ENCODE measurements at places on chromosomes 11 and 22.

DNA sequence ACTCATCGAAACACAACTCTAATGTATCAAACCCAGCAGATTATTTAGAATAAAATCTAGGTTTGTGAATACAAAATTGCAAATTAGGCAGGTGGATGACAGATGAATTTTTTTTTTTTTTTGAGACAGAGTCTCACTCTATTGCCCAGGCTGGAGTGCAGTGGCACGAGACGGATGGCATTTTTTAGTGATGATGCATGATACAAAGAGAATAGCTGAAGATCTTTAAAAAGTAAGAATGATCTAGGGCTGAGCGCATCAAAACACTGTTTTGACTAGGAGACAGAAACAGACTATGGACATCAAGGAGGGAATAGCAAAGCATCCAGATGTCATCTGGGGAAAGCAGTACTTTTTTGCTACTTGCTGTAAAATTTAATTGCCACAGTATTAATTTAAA, 63.8 kb downstream of the IMMP1L start:
- no peak for DNase-seq

DNA sequence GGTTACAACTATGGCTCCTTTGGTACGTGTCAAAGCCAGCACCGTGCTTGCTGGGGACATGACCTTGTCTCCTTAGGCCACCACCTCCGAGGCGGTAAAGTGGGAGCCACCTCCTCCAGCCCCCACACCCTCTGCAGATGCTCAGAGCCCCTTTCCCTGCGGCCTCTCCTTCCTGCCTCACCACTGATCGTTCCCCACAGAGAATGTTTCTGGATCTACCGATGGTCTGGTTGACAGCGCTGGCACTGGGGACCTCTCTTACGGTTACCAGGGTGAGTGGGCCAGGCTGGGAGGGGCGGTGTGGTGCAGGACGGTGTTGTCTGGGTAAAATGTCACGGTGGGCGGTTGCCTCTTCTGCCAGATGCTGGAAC, 8.9 kb downstream of the SIDT2 start:
- DNase-seq, result no peak

GRCh38 chr11:73854680-73855079, 22.0 kb downstream of the COA4 start:
- DNase-seq, result no peak

DNA sequence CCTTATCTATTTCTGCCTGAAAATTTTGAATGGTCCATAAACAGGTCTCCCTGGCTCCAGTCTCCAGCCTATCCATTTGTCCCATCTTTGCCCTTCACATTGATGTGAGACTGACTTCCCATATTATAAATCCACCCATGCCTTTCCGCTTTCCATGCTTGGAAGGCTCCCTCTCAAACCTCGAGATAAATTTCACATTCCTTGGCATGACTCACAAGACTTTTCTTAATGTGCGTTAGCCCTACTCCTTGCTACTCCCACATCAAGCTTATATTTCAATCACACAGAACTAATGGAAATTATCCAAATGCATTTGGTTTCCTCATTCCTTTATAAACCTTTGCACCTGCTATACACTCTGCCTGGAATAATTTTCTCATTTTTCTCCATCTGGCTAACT, 163.7 kb upstream of the NTM start:
- no peak for DNase-seq

DNA sequence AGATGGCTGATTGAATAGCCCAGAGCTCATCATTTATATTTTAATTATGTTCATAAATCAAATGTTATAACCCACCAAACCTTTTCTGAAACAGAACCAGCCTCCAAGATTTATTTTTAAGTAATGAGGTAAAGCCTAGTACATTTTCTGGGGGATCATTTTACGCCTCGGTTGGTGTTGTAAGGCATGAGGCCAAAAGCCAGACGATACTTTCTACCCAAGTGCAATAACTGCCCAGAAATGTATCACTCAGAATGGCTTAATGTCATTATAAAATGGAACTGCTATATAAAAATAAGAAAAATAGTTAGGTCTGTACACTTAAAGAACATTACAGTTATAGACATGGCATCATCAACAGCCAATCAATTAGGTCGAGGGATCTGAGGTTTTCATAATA, 283.3 kb downstream of the CADM1 start:
- DNase-seq, result no peak

DNA sequence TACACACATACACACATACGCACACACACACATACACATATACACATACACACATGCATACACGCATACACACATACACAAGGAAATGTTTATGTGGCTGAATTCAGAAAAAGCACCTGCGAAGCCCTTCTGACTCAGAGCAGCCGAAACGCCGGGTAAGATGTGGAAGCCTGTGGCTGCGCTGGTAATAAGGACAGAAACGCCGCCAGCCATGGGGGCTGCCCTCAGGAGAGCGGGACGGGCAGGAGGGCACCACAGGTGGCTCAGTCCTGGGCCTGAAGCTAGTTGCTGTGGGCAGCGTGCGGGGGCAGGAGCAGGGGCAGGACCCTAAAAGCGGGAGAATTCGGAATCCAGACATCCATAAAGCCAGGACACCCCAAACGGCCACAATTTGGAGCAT, 378.3 kb downstream of the BRD1 start:
- no peak for DNase-seq

DNA sequence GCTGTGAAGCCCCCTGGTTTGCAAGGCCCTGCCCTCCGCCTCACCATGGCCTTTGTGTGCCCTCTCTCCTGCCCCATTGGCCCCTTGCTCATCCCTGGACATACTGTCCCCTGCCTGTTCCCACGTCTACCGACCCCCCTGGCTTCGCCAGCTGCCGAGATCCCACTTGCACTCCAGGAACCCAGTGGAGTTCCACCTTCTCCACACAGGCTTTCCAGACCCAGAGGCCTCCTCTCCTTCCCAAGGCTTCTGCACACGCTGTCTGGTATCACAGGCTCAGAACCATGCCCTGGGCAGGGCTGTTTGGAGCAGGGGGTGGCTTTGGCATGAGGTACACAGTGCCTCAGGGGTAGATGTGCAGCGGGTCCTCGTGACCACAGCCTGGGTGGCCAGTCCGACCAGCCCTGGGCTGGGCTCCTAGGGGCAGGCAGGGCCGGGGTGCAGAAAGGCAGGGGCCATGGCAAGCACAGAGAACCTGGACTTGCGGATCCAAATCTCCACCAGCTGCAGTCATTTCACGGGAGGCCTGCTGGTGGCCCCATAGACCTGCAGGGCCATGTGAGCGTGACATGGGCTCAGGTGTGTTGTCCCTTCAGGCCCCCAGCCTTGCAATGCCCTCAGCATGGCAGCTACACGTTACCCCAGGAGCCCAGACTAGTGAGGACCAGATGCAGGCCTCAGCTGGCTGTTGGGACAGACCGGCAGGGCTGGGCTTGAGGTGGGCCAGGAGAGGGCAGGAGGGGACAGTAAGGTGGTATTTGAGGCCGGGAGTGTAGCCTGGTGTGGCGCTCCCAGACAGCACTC, 9.5 kb downstream of the GRK2 start:
- DNase-seq, result no peak

GRCh38 chr11:44889266-44889665, 61.4 kb downstream of the TP53I11 start:
- DNase-seq, result no peak

DNA sequence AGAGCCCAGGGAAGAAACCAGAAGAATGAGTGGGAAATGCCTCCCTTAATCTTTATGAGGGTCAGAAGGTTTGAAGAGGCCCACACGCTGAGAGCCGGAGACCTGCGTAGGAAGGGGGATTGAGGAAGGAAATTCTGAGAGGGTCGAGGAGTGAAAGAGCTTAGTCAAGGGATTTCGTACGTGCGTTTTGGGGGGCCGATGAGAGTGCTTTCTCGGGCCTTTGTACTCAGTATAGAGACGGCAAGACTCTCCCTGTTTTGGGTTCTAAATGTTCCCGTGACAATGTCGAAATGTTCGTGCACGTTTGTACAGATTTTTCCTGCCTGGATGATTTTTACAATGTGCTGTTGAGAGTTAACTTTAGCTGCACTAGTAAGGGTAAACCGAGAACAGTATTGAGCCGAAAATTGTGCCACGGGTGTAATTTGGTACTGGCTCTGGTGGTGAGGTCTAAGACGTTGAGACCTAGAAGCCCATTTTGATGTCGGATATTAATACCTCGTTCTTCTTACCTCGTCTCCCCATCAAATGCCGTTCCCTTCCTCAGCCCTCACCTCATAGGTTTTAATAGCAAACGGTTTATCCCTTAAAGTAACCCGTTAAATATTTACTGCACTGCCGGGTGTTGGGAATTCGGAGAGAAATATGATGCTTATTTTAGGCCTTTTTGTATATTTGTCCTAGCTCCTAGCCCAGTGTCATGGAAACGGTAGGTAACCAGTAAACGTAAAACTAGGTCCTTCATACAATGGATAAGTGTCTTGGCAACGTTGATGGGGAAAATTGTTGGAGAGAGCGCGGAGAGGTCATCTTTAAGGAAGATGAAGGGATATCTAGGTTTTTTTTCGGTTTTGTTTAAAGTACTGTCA, 734 bp downstream of the C11orf58 start:
- no peak for DNase-seq

DNA sequence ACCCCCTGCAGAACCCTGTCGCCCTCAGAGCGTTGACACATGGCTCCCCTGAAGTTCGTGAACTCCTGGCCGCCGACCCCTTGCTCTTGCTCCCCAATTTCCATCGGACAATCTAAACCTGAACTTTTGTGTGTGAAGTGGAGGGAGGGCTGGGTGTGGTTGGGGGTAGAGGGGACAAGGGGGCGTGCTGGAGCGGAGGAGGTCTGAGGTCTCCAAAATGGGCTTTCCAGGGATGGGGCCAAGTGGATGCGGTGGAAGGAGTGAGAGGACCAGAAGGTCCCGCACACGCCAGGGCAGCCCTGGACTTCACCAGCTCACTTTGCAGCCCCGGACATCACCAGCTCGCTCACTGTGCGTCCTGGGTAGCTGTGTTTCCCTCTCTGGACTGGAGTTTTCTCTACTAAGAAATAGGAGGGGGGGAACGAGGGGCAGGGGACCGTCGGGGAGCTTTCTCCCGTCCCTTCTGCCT, 18.6 kb downstream of the CREB3L1 start:
- DNase-seq, result no peak

GRCh38 chr11:19201737-19202605, at the start of gene CSRP3:
Gene CSRP3 (minus strand): TSS chr11:19201983. CDS start chr11:19192448, 9,535 bp downstream.
- DNase-seq, result no peak

DNA sequence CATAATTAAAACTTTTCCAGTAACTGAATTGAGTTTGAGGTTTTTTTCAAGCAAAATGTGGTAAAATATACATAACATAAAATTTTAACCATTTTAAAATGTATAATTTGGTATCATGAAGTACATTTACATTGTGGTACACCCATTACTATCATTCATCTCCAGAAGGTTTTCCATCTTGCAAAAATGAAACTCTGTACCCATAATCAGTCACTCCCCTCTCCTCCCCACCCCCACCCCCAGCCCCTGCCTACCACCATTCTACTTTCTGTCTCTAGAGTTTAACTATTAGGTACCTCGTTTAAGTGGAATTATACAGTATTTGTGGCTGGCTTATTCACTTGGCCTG, 63.7 kb downstream of the MICAL2 start:
- DNase-seq, result no peak

DNA sequence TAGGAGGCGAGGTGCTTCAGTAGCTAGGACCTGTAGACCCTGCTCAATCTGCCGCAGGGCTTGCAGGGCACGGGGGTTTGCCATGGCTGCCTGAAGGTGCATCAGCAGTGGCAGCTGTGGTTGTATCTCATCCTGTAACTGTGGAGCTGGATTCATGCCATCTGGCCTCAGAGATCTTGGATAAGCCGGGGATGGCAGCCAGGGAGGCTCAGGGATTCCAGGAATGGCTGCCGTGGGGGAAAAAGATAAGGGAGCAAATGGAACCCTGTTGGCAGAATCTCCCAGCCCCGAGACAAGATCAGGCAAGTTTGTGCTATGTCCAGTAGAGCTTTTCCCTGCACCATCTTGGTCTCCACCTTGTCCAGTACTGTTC, 1.8 kb downstream of the UBQLN3 start:
- DNase-seq, result no peak

- DNase-seq, result no peak
Observed at GRCh38 chr11:3058753-3059664, 1.8 kb upstream of the CARS1 start.

DNA sequence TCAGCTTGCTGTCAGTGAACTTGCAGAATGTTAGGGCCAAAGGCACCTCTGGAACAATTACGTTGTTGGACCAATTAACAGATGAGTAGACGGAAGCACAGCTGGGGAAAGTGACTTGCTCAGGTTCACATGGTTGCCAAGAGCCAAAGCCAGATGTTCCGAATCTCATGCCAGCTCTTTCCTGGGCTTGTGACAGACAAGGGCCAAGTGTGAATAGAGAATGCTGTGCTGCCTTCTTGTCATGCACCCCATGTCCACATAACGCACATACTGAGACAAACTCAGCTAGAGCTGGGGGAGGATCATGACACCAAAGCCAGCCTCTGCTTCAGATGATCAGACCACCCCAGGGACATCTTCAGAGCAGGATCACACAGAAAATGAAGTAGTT, 616.3 kb downstream of the INSC start:
- no peak for DNase-seq

DNA sequence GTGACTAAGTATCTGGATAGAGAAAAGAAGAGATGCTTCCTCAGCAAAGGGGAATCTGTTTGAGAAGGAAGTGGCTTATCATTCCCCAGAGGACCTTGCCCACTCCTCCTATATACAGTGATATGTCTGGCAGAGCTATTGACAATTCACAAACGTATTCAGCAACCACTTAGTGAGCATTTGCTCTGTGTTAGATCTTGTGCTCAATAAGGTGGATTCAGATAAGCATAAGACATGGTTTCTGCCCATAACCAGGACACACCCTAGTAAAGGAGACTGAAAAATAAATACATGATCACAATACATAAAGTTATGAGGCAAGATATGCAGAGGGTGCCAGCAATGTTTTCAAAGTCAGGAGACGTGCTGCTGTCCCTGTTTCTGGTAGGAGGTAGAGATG, 1.4 kb downstream of the TMEM9B start:
- DNase-seq, result no peak

- DNase-seq, result no peak
Observed at GRCh38 chr11:27331981-27332380, 31.0 kb downstream of the CCDC34 start.
